Activated CD4-positive, alpha-beta T cell treated with anti-CD3 and anti-CD28 coated beads for 4 hours (primary cell): ENCODE measurements at places on chromosomes 12 and 14.
A peak's percentile ranks its signal among the peaks of the same experiment; 100 is the strongest.

DNA sequence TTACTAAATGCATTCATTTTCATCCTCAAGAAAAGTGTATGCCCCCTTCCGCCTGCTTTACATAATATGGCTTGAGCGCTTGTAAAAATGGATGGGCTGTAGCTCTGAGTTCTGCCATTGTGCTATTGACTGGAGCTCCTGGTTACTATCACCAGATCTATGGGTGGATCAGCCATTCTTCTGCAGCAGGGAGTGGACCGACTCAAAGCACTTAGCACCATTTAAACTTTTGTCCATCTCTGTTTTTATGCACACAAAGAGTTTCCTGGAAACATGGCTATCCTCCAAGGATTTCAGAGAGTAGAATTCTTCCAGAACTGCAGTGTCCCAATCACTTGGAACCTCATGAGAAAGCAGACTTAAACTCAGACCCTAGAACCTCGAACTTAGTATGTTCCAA lies 4.5 kb upstream of the NUMB start:
- no peak for DNase-seq

DNA sequence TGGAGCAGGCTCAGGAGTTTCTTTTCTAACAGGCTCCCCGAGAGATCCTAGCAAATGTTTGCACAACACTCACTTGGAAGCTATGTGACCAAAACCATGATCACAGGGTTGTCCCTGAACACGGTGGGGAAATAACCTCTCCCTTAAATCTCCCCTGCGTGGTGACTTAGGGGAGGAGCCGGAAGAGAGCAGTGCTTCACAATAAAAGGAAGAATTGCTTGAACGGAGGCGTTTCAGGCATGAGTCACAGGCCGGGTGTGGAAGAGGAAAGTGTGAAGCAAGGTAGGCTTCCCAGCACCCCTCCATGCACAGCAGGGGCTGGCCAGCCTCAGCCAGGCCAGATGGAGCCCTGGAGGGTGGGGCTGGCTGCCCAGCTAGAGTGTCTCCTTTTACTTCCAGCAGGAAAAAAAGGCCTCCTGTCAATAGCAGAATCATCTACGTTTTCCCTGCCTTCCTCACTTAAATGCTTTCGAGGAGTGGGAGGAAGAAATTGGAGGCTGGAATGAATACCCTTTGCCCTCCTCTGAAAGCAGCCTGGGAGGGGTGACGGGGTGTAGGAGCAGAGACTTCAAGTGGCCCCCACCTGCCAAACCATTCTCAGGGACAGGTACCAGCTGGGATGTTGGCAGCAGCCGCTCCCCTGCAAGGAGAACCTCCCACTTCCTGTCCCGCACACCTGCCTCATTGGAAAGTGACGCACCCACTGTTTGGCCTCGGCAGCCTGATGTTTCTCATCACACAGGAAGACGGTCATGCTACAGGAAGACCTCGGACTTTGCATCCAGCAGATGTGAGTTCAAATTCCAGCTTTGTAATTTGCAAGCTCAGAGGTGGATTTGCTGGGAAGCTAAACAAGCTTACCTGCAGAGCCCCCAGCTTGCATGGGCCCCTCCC lies 30.1 kb upstream of the PPP2R5C start:
- DNase-seq: peak; percentile 86

- no peak for DNase-seq
These were observed 145.9 kb upstream of the SLCO1C1 start for GRCh38 chr12:20549108-20549719.

GRCh38 chr12:58171914-58172313 lies 230.5 kb downstream of the ATP23 start:
- DNase-seq: no peak

GRCh38 chr14:99889268-99889667 lies 96.1 kb downstream of the EML1 start:
- DNase-seq: no peak

- DNase-seq: no peak
These were observed 34.6 kb upstream of the PCNX1 start for GRCh38 chr14:70872678-70873020.

- DNase-seq: no peak
These were observed 19.1 kb downstream of the ZFYVE1 start for GRCh38 chr14:73007835-73008234.

DNA sequence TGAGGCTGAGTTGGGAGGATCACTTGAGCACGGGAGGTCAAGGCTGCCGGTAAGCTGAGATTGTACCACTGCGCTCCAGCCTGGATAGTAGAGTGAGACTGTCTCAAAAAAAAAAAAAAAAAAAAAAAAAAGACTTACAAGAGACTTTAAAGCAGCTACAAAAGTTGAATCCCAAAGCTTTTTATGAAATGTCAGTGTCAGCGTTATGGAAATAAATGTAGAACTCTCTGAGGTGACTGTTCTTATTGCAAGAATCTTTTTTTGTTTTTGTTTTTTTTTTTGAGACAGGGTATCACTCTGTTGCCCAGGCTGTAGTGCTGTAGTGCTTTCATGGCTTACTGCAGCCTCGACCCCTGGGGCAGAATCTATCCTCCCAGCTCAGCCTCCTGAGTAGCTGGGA lies 17.2 kb downstream of the FUT8 start:
- no peak for DNase-seq

GRCh38 chr12:78406828-78407227 lies 457.7 kb upstream of the SYT1 start:
- DNase-seq: no peak

GRCh38 chr14:50800032-50800431 lies 30.9 kb downstream of the NIN start:
- no peak for DNase-seq

DNA sequence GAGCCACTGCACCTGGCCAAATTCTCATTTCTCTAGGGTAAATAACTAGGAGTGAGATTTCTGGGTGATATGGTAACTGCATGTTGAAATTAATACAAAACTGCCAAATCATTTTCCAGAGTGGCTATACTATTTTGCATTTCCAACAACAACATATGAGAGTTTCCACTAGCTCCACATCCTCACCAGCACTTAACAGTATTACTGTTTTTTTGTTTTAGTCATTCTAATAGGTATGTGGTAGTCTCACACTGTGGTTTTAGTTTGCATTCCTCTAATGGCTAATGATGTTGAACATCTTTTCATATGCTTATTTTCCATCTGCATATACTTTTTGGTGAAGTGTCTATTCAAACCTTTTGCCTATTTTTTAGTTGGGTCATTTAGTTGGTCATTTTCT lies 5.8 kb upstream of the ZFP36L1 start:
- no peak for DNase-seq

- DNase-seq: no peak
These were observed 20.1 kb upstream of the TMED10 start for GRCh38 chr14:75196468-75196867.

- DNase-seq: peak; percentile 33
These were observed 1.0 kb upstream of the SLC38A2 start for GRCh38 chr12:46373301-46374296.
